ENCODE measurements at places on chromosomes 2 and 18.

- DNase-seq = no peak
Observed at GRCh38 chr18:1361936-1362335, 457.3 kb downstream of the ADCYAP1 start.

GRCh38 chr2:136016836-136017235, 31.4 kb upstream of the DARS1 start:
- no peak for DNase-seq

GRCh38 chr2:143426296-143426695, 297.1 kb downstream of the ARHGAP15 start:
- DNase-seq = no peak

GRCh38 chr2:37916512-37917082, 8.5 kb upstream of the RMDN2 start:
- no peak for DNase-seq

DNA sequence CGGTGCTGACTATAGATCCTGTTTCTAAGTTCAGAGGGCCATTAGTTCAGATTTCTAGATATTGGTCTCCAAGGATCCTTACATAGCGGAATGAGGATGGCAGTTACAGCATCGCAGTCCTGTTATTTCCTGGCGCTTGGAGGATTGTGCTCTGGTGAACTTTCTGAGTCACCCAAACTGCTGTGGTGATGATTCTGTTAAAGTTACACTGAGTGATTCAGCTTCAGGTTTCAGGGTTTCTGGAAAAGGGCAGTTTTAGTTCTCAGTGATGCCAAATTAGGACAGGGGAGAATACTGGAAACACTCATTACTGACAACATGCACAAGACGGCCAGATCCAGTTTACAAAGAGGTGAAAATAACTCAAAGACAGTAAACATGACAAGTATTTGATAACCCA, 52.1 kb upstream of the ANKRD62 start:
- DNase-seq = peak; percentile 73

DNA sequence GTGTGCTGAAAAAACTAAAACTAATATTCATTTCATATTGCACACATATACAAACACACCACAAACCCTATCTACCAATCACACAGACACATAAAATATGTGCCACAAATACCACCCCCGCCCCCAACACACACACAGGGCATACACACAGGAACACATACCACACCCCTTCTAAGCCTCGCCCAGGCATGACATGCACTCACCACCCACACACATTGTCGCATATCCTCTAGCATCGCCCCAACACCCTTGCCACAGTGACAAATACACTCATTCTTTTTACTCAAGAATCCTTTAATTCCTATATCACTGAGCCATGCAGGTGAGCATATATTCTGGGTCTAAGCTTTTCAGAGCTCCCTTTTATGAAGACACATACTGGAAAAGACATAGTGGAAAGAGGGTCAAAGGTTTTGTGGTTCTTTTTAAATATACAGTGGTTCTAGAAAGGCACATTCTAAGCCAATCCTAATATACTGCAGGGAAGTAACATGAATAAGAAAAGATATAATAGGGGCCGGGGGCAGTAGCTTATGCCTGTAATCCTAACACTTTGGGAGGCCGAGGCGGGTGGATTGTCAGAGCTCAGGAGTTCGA, 24.5 kb upstream of the LCLAT1 start:
- peak; percentile 88 for DNase-seq

DNA sequence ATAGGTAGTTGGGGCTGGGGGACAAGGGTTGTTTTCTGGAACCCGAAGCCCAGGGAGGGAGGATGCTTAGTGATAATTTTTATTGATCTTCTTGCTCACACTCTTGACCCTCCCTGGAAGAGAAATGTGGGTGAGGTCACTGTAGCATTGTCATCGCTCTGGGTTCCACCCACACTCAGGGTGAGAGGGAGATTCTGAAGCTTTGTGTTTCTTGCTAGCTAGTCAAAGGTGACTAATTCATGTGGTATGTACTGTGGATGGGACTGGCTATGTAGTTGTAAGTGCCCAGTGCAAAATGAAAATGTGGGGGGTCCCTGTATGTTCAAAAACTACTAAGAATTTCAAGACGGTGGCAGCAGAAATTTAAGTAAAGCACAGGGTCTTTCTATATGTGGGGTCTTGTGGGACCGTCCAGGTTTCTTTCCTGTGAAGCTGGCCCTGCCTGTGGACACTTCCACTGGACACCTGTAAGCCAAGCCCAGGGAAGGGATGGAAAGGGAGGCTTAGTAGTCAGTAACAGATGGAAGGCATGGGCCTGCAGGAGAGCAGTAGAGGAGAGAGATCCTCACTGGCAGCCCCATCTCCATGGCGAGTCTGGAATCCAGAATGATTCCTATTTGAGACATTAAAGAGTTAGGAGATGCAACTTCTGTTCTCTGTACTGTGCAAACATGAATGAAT, 35.0 kb downstream of the TSN start:
- DNase-seq = no peak

- DNase-seq = no peak
Observed at GRCh38 chr2:226664140-226664539, 135.5 kb downstream of the IRS1 start.

- DNase-seq = no peak
Observed at GRCh38 chr18:29309366-29309765, 1132.4 kb upstream of the CDH2 start.

- no peak for DNase-seq
Observed at GRCh38 chr2:54845514-54845913, 122.1 kb downstream of the EML6 start.

- DNase-seq = no peak
Observed at GRCh38 chr2:106667478-106668070, 180.4 kb downstream of the CD8B2 start.

GRCh38 chr2:3780477-3781402, 77.4 kb downstream of the DCDC2C start:
- DNase-seq = peak; percentile 80

DNA sequence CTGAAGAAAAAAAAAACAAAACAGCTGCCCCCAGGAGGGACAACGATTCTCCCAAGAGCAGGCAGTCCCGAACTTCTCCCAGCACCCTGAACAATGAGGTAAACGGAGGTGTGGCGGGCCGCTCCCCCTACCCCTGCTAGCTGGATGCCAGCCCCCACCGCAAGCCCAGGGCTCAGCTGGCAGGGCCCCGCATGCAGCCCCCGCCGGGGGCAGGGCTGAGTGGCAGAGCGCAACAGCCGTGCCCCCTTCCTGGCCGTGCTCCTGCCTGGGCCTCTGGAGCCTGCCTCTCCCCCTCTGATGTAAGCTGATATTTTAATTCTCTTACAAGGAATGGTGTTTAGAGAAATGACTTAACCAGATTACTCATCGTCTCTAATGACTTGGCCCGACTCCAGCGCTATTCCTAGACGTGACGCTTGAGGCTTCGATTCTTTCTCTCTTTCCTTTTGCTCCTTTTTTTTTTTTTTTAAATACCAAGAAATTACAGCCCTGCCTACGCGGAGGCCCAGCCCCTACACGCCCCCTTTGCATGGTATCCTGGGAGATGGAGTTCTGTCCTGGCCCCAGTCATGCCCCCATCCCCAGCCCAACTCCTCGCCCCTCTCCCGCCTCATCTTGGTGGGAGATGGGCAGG, 4.6 kb upstream of the ARID5A start:
- peak; percentile 88 for DNase-seq

- no peak for DNase-seq
Observed at GRCh38 chr2:44549099-44549471, 187.3 kb downstream of the CAMKMT start.

- no peak for DNase-seq
Observed at GRCh38 chr2:215712871-215713790, 277.3 kb upstream of the FN1 start.

DNA sequence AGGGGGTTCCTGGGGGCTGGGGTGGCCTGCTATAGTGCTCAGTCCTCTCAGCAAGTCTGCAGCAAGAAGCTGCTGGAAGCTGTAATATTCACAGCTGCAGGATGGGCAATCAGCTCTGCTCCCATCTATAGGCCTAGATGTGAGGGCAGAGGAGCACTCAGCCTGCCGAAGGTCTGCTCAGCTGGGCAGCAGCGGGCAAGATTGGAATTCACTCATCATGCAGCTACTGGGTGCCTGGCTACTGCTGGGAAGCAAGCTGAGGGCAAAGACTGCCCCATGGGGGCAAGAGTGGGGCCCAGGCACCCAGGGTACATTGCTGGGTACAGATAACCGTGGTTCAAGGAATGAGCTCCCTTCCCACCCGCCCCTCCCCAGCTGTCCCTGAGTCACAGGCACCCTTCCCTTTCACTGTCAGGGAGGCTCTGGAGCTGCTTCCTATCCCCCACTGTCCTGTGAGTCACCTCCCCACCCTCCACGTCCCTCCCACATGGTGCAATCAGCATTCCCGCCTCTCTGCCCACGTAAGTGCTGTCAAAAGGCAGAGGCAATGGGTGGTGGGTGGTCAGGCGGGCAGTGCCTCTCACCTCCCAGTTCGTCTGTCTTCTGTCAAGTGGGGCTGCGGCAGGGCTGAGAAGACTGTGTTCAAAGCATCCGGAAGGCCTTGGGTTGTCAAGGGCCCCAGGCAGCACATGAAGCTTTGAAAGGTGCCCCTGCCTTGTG, 169.2 kb downstream of the TRIM43 start:
- DNase-seq = no peak

GRCh38 chr2:164430166-164430783, 191.0 kb downstream of the GRB14 start:
- peak; percentile 20 for DNase-seq

GRCh38 chr18:6120820-6121279, 225.5 kb upstream of the TMEM200C start:
- no peak for DNase-seq

- DNase-seq = no peak
Observed at GRCh38 chr2:152251811-152252210, 76.2 kb upstream of the STAM2 start.

DNA sequence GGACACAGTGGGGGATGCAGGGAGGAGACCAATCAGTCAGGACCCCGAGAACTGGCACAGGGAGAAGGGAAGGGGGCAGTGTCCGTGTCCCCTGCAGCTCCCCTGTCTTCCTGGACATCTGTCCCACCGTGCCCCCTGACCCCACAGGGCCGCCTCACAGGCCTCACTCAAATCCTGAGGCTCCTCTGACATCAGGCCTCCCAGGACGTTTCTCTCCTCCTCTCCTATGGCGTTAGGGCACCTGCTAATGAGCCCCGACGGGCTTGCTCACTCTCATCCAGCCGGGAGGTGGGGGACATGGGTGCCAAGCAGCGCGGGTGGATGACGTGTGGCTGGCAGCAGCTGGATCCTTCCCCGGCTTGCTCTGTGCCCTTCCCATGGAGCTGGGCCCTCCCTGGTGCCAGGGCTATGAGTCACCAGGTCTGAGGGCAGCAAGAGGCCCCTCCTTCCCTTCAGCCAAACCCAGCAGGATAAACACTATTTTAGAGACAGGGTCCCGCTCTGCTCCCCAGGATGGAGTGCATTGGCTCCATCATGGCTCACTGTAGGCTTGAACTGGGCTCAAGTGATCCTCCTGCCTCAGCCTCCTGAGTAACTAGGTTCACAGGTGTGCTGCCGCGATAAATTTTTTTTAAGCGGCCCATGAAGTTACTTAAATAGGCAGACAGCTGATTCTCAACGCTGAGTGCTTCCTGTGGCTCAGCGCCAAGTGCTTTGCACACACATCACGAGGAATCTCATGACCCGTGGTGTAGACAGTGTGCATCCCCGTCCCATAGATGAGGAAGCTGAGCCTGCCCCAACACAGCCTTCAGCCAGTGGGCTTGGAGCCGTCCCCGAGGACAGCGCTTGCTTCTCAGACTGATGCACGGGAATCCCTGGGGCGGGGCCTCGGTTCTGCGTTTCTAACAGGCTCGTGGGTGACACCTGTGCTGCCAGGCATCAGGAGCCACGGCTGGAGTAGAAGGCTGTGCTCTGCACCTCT, 64.5 kb upstream of the HDAC4 start:
- DNase-seq = no peak

DNA sequence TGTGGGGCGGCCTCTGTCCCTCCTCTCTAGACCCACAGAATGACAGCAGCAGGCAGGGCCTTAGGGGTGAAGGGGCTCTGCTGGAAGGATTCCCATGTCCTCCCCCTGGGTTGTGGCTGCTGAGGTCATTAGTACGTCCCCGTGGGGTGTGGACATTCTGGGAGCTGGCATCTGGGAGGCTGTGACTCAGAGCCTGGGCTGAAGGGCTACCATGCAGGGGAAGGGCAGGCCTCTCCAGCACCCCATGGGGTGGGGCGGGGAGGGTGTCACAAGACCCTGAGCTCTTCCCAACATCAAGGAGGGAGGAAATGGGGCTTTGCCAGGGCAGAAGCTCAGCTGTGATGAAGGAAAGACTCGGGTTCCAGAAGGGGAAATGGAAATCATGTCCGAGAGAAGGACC, 105.8 kb upstream of the SMAD2 start:
- DNase-seq = no peak

- no peak for DNase-seq
Observed at GRCh38 chr18:73879766-73880165, 267.9 kb downstream of the FBXO15 start.

- DNase-seq = no peak
Observed at GRCh38 chr2:188919824-188920223, 54.3 kb upstream of the COL3A1 start.

GRCh38 chr2:112793449-112793978, 9.2 kb upstream of the IL1A start:
- peak; percentile 62 for DNase-seq

DNA sequence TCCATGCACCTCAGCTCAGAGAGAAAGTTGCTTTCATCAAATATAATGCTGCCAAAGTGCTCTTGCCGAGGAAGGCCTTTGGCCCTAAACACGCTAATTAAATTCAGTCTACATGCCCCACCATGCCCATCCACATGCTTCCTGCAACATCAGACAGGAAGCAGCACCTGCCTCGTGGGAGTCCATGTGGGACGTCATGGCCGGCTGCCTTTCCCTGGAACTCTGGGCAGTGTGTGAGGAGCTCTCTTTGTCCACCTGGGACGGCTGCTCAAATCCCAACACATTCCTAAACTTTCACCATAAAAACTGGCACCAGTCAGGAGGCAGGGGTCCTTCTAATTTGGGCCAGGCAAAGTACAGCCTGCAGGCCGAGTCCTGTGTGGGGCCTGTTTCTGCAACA, 23.1 kb downstream of the FAM178B start:
- no peak for DNase-seq

GRCh38 chr2:1683297-1683696, 61.0 kb downstream of the PXDN start:
- DNase-seq = no peak

DNA sequence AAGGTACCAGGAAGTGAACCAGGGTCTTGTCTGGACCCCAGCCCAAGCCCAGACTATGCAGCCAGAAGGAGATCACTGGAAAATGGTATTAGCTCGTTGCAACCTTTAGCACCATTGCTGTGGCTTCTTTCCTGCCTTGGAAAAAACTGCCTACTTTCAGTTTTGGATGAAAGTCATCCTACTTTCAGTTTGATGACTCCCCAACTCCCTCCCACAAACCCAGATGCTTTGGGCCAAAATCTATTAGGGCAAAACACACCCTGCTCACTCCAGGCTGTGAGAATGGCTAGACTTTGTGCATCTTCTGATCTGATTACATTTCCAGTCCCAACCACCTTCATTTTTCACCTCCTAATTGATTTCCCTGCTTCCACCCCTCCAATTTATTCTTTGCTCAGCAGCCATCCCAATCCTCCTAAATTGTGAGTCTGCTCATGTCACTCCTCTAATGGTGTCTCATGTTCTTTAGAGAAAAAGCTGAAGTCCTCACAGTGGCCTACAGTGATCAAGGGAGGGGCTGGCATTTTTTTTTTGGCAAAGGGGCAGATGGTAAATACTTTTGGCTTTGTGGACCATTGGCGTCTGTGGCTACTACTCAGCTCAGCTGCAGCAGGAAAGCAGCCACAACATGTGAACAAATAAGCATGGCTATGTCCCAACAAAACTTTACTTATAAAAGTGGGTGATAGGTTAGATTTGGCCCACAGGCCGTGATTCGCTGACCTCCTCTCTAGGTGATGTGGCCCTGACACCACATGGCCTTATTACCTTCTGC, 368.7 kb downstream of the SLC4A3 start:
- DNase-seq = no peak

GRCh38 chr18:9477509-9477908, 2.2 kb downstream of the RALBP1 start:
- DNase-seq = no peak
